Left ventricle myocardium superior (tissue), 1 donor: ENCODE measurements at places on chromosomes 2 and 18.

DNA sequence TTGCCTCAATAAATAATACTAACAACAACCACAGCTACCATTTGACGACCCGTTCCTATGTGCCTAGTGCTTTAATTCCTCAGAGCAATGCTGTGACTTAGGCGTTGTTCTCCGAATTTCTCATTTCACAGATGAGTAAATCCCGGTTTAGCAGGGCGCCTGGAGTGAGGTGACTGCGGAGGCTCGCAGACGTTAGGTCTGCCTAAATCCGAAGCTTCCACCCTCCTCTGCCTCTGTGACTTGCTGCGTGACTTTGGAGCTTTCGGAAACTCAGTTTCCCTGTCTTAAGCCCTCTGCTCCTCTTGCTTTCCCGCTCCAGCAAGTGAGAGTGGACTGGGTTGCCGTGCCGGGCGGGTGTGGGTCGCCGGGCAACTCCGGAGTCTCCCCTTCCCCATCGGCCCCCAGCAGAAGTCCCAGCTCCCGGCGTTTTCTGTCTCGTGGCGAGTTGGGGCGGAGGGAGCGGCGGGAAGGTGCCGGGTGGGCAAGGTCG is 711 bp upstream of the ATOH8 start:
- peak; percentile 25 for DNase-seq

- no peak for DNase-seq
These were observed 80.5 kb upstream of the AFF3 start for GRCh38 chr2:100222844-100223243.

- DNase-seq = no peak
These were observed 193.6 kb downstream of the NRXN1 start for GRCh38 chr2:50838316-50838715.

- DNase-seq = no peak
These were observed 106.3 kb upstream of the SULT1C3 start for GRCh38 chr2:108133457-108133856.

DNA sequence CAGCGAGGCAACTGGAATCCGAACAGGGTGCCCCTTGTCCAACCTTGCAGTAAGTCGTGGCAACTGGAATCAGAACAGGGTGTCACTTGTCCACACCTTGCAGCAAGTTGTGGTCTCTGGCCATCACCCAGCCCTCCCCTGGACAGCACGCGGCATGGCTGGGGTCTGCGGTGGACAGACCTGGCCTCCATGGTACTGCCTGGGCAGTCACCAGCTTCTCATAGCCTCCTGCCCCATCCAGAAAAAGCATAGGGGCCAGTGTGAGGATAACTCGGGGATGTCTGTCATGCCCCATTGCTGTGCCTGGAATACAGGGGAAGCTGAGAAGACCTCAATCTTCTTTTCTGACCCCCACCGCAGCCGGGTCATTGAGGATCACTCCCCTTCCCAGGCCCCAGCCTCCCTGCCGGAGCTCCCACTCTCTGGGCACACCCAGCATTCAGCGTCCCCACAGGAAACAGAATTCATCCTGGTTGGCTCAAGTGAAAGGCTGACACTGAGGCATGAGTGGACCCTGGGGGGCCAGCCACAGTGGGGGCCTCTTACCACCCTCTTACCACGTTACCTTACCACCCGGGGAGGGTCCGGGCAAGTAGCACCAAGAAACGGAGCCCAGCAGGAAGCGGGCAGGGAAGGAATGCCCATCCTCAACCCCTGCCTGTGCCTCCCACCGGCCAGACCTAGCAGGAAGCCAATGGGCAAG is 68.0 kb upstream of the RAB6C start:
- DNase-seq = no peak
